ENCODE measurements at places on chromosomes 5 and 9.

DNA sequence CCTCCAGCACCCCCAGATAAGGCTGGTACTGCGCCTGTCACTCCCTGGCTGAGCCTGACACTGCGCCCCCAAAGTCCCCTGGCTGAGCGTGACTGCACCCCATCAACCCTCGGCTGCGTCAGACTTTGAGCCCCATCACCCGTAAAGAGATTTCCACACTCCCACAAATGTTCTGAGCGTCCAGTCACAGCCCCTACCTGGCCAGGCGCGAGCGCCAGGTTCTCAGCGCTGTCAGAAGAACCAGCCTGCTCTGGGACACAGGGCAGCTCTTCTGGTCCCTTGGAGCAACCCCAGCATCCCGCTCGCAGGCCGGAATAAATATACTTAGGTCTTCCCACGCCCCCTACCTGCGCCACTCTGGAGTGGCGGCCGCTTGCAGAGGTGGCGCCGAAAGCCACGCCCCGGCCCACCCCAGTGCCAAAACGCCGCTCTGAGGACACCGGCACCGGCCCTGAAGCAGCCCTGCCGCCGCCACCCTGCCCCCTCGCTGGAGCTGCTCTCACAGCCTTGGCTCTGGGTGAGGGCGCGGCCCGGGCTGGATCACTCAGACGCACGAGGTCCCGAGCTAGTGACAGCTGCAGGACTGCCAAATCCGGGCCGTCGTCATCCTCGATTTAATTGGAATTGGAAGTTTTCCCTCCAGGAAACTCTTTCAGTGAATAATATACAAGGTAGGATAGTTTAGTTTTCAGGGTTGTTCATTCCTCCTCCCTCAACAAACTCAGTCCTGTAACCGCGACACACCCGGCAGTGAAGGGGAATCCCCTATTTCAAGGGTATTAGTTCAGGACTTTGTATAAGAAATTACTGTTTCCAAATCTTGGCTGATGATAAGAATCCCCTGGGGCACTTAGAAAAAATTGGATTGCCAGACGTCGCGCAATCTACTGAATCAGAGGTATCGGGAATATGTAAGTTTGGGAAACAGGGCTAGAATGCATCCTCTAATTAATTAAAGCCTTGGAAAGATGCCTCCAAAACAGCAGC lies 1.2 kb upstream of the CEMIP2 start:
- DNase-seq, result no peak

- DNase-seq, result no peak
Observed at GRCh38 chr5:107764976-107765804, 94.5 kb upstream of the EFNA5 start.

GRCh38 chr5:90201923-90202322 lies 207.6 kb downstream of the CETN3 start:
- DNase-seq, result peak; percentile 63

GRCh38 chr5:34695275-34696027 lies 39.3 kb downstream of the RAI14 start:
- no peak for DNase-seq

DNA sequence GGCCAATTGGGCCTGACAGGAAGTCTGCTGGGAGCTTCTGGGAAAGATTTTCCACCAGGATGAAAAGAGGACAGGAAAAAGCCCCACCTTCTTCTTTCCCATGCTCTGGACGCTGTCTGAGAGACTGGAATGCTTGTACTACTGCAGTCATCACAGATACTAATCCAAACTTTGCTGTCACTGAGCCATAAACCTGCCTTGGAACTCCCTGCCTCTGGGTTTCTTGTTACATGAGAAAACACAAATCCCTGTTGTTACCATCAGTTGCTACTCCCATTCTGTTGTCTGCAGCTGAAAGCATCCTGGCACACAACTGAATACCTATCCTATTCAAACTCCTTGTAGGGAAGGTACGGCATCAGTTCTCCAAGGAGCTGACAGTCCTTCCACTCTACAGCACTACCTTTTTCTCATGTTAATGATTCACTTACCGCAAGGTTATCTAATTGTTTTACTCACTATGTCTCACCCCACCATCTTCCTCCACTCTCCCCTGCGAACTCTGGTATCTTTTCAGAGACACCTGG lies 167.5 kb downstream of the CDK5RAP2 start:
- peak; percentile 78 for DNase-seq

- DNase-seq, result peak; percentile 79
Observed at GRCh38 chr9:116087751-116088194, 65.8 kb upstream of the PAPPA start.

GRCh38 chr9:80285326-80285725 lies 713.6 kb downstream of the TLE4 start:
- peak; percentile 1 for DNase-seq

- peak; percentile 61 for DNase-seq
Observed at GRCh38 chr5:17743580-17744435, 109.5 kb downstream of the TAF11L14 start.

All from fibroblast of skin of right quadriceps (primary cell).